Mesendoderm (in vitro differentiated cells): ENCODE measurements at places on chromosomes 7 and 10.

DNA sequence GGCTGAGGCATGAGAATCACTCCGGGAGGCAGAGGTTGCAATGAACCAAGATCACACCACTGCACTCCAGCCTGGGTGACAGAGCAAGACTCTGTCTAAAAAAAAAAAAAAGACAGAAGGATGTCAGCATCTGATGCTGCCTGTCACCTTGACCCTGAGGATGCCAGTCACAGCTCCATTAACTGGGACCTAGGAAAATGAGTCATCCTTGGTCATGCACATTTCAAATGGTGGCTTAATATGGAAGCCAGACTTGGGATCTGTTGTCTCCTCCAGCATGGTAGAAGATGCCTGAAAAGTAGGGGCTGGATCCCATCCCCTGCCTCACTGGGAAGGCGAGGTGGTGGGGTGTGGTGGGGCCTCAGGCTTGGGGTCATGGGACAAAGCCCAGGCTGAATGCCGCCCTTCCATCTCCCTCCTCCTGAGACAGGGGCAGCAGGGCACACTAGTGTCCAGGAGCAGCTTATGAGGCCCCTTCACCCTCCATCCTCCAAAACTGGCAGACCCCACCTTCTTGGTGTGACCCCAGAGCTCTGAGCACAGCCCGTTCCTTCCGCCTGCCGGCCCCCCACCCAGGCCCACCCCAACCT, 1.3 kb downstream of the NOS3 start:
- no peak for DNase-seq

DNA sequence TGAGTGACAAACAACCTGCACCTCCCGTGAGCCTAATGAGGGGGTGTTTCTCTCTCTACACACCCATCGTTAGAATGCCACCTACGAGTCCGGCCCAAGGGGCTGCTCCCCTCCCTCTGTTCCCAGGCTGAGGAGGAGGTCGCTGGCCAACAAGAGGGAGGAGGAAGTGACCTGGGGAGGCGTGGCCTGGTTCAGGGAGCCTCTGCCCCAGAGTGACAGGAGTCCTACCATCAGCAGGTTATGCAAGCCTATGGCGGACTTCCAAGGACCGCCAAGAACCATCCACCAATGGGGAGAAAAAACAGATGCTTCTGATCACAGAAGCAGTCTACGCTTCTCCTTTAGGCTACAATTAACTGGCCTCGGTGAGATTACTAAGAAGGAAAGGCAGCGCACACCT, 12.3 kb upstream of the EGFR start:
- peak; percentile 11 for DNase-seq

DNA sequence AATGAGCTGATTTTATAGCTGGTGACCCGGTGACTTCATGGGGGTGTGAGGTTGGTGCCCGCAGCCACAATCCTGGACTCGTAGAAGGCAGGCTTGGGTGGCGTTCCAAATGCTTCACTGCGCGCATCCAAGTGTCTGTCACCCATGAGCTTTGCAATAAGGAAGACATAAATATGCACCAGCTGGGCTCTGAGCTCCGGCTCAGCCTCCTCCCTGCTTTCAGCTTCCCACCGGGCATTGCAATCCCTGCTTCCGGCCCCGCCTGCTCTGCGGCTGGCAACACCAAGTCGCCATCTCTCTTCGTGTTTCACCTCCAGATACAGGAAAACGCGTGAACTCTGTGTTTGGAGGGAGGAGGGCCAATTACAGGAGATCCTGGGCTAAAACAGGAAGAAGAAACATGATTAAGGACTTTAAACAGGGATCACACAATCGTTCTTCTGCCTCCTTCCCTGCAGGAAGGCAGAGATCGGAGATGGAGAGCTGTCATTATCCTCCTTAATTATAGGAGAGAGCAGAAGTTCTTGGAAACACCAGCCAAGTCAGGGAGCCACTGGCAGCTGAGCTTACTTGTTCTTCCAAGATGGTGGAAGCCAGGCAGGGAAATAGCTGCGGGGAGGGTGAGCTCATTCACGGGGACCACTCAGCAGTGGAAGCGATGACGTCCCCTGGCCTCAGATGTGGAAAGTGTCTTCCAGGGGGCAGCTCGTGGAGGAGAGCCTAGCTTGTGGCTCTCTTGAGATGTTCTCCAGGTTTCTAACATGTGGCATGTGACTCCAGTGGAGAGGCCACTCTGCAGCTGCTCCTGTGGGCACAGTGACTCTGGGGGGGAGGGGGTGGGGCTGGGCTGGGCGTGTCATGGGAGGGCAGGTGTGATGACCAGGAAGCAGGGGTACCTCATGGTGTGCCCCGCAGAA, 134.9 kb downstream of the CAMK1D start:
- no peak for DNase-seq

DNA sequence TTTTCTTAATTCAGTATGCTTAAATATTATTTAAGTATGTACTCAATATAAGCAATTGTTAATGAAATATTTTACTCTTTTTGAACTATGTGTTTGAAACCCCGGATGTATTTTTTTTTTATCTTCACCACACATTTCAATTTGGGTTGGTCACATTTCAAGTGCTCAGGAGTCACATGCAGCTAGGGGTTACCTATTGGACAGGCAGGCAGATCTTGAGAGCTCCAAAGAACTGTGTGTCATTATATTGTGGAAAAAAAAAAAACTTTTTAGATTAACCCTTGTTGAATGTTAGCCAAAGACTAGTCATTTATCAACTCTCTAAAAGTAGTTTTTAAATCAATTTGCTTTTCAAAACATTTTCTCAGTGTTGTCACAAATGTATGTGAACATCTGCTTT, 37.2 kb downstream of the IKZF1 start:
- DNase-seq, result no peak

- peak; percentile 65 for DNase-seq
These were observed 85.9 kb downstream of the CD36 start for GRCh38 chr7:80724249-80724871.

GRCh38 chr10:99845837-99846382, 63.5 kb downstream of the ABCC2 start:
- DNase-seq, result peak; percentile 91

GRCh38 chr7:39416866-39417265, 149.3 kb upstream of the YAE1 start:
- no peak for DNase-seq

DNA sequence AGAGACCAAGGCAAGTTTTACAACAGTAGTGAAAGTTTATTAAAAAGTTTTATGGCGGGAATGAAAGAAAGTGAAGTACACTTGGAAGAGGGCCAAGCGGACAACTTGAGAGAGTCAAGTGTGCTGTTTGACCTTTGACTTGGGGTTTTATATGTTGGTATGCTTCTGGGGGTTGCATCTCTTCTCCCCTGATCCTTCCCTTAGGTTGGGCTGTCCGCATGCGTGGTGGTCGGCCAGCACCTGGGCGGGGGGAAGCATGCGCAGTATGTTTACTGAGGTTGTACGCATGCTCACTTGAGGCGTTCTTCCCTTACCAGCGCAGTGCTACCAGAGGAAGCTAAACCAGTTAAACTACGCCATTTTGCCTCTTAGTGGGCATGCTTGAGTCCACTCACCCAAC, 31.9 kb downstream of the NUP42 start:
- no peak for DNase-seq

GRCh38 chr7:134364619-134365037, 47.9 kb upstream of the SLC35B4 start:
- DNase-seq, result no peak

GRCh38 chr7:23334482-23335056, 35.4 kb downstream of the MALSU1 start:
- DNase-seq, result no peak

- DNase-seq, result no peak
These were observed 46.3 kb downstream of the VIPR2 start for GRCh38 chr7:159098424-159098786.

- no peak for DNase-seq
These were observed 45.6 kb downstream of the FOXL3 start for GRCh38 chr7:335358-336148.

DNA sequence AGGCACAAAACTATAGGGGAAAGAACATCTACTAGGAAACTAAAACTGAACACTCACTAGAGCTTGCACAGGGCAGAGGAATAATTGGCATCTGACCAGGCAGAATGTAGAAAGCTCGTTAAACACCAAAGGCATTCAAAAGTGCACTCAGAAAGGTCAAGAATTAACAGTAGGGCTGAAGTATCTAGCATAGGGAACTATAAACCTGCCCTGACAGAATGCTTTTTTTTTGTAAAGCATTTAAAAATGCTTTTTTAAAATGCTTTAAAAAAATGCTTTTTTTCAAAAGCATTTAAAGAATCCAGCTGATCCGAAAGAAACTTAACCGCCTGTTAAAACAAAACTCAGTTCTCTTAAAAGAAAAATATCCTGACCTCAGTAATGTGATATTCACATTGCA, 74.6 kb upstream of the EGFR start:
- DNase-seq, result no peak

- DNase-seq, result peak; percentile 39
These were observed 12.6 kb downstream of the FKBP6 start for GRCh38 chr7:73340514-73340913.

DNA sequence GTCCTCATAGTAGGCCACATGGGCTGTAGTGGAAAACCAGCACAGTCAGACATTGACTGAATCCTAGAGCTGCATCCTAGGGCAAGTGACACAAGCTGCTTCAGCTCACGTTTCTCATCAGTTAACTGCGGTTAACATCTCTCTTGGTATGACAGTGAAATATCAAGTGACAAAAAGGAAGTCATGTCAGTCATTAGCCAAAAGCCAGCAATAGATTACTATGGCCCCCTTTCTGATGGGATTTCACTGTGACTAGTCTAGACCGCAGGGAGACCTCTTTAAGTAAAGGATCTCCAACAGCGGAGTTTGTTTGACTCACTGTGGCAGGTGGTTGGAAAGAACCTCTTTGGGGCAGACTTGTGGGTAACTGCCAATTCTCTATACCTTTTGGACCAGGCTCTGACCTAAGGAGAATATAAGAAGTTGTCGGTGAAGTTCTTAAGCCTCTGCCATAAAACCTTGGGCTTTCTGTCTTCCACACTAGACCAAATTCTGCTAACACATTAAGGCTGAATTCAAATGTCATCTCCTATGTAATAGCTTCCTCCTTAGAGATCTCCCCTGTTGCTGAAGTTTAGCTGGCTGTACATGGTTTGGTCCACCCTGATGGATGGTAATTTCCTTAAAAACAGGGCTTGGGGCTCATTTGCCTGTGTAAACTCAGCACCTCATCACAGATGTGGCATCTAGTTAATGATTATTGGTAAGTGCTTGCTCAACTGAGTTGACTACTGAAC, 115.3 kb downstream of the SGMS1 start:
- DNase-seq, result no peak

DNA sequence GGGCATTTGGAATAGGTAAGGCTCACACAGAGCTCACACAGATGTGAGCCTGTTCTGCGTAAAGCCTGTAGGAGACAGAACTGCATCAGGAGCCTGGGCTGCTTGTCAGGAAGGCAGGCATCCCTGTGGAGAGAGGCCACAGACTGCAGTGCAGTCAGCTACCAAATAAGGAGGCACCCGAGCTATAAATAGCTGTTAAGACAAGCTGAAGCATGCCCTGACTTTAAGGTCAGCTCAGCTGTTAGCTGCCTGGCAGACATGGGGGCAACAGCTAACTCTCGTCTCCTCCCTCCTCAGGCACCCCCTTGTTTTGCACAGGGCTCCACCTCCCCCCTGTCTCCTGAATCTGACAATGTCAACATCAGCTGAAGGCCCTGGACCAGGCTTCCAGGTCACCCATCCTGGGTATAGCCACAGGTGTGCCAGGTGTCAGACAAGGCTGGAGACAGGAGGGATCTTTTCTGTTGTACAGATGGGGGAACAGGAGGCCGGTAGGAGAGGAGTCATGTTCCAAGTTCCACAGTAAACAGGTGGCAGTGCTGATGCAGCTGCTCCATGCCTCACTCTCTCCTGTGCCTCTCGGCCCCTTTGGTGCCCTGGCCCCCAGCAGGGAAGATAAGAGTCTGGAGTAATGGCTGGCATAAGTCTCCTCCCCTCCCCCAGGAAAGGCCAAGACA, 27.6 kb upstream of the MKRN1 start:
- DNase-seq, result peak; percentile 89

GRCh38 chr10:17981766-17982380, 30.2 kb downstream of the SLC39A12 start:
- DNase-seq, result peak; percentile 86

GRCh38 chr7:149220534-149220933, 18.9 kb upstream of the ZNF212 start:
- peak; percentile 59 for DNase-seq

DNA sequence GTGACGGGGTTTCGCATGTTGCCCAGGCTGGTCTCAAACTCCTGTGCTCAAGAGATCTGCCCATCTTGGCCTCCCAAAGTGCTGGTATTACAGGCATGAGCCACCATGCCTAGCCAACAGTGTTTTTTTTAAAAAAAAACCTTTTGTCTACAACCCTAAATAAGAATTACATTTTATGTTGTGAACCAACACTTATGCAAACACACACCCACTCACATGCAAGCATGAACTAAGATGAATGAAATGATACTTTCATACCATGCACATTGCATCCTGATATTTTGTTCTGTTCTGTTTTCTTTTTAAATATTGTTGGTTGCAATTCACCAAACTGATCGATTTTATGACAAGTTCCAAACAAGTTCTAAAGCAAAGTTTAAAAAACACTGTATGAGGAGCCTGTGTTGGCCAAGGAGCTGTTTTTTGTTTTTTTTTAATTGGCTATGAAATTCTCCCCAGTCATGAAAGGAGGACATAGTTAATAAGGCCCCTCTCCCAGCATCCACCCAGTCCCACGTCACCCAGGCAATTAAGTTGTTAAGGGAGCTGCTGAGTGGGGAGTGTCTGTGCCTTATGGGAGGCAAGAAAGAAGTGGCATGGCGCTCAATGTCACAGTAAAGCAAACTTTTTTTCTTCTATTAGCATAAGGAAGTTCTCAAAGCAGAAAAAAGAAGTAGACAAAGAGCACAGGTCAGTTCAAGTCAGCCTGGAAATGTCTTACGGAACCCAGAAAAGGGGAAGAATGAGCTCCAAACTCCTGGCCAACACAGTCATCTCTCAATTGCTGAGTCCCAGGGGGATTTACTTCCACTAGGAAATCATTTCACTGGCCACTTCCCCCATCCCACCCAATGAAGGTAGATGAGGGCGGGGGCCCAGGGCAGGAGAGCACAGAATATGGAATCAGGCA, 50.1 kb downstream of the NOD1 start:
- DNase-seq, result no peak
